ENCODE measurements at places on chromosomes 3 and 15.

DNA sequence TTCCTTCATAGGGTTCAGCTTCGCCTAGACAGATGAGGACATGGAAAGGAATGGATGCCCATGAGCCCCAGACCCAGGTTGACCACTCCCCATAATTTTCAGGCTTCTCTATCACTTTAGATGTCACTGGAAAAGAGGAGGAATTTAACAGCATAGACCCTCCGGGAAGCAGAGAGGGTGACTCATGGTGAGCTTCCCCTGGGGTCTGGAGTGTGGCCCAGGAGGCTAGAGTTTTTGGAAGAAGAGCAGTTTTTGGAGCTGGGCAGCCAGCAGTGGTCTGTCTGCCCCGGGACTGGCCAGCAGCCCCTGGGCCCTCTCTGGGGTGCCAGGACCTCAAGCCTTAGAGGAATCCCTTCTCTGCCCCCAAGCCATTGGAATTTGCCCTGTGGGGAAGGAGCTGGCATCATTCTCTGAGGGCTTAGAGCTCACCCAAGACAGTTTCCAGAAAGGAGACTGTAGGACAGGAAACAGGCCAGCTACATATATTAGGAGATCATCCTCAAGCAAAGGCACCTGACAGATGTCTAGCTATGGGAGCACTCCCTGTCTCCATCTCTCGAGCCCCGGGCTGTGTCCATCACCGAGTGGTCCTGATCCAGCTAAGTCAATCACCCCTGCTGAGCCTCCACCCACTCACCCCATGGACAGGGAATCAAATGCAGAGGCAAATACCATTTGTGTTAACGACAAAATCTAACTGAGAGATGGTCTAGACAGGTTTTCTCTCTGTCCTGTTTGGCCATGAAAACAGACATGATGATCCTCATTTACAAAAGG lies 67.3 kb downstream of the MEGF11 start:
- no peak for DNase-seq

DNA sequence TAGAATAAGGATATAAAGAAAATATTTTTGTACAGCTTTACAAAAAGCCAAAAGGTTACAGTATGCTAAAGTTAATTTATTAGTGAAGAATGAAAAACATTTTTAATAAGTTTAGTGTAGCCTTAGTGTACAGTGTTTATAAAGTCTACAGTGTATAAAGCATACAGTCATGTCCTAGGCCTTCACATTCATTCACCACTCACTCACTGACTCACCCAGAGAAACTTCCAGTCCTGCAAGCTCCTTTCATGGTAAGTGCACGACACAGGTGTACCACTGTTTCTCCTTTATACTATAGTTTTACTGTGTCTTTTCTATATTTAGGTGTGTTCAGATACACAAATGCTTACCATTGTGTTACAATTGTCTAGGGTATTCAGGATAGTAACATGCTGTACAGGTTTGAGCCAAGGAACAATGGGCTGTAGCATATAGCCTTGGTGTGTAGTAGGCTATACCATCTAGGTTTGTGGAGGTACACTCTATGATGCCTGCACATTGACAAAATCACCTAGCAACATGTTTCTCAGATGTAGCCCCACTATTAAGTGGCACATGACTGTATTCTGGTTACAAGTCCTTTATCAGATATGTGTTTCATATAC lies 197.1 kb upstream of the KBTBD8 start:
- DNase-seq = no peak

DNA sequence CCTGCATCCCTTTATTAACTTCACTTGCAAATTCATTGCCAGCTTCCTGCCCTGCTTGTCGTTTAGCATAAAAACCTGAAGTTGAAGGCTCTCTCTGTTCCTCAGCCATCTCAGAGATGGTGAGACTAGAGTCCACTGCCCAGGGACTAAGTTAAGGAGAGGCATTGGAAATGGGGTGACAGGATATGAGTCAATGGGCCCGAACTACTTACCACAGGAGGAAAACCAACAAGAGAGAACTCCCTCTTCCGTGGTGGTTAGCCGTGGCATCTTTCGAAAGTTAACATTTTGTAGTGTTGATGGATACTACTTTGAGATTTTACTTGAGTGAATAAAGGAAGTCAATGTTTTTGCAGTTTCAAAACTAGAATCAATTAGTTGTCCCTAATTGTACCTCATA lies 65.3 kb downstream of the LRTM1 start:
- no peak for DNase-seq

DNA sequence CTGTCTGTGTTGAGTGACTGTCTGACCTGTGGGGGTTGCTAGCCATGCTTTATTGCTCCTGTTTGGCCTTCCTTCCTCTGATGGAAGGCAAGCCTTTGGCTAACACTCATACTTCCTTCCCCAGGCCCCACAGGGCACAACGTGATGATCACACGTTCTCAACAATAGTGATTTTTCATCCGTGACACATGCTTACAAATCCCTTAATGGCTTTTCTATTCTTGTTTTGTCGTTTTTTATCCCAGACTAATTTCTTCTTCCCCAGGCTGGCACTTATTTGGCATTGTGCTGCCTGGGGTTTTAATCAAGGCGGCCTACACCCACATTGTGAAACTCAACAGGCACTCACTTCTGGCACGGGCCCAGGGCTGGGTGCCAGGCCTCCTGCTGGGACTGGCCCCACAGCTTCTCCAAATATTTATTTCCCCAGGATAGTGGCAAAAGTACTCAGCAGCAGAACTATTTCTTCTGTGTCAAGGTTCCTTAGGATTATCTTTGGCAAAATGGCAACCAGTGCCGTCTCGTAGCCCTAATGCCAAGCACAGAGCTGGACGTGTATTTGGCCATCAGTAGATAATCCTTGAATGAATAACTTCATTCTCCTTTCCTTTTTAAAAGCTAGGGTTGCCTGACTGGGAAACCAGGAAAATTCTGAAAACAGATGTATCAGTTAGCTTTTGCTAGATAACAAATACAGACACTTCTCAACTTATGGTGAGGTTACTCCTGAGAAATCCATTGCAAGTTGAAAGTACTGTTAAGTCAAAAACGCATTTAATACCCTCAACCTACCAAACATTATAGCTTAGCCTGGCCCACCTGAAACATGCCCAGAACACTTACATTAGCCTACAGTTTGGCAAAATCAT lies 30.6 kb downstream of the CMTM7 start:
- no peak for DNase-seq

DNA sequence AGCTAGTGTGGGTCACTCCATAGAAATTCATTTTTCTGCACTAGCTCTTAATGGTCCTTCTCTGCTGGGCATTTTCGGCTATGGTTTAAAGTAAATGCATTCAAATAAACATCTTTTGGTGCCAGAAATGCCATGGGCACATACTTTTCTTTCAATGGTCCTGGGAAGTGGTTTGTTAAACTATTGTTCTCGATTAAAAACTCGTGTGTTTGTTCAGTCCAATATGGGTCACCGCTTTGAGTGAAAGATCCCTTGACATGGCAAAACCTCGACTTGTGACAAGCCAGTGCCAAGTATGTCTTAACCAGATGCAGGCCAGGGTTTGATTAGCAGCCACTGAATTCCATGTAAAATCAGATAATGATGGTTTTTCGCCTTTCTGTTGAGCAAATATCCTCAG lies 331.9 kb upstream of the WNT5A start:
- no peak for DNase-seq

DNA sequence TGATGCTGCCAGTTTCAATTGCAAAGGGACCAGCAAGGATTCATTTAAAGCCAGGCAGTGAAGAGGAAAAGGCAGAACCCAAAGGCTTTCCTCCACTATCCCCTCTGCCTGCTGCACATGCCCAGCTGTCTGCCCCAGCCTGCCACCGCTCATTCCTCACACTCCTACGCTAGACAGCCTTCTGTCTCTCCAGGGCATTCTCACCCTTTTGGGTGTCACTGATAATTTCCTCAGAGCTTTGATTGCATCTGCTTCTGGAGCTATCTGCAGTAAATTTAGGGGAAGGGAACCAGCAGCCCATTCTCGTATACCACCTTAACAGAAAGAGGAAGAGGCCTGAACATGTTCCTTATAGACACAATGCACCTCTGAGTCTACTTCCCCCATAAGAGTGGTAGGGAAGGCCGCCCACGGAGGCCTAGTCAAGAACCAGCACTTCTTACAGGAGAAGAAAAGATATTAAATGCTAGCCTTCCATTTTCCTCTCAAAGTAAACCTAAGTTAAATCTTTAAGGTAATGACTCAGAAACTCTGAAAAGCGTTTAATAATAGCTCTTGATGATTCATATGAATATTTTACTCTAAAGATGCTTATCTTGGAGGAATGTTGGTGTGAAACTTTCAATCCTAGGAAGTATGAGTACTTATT lies 20.9 kb downstream of the NUDT16 start:
- no peak for DNase-seq

Measured in stimulated activated CD4-positive, alpha-beta T cell treated with anti-CD3 and anti-CD28 coated beads, TNF-alpha, amount 100 ng/mL, for 1 hour (primary cell).